ENCODE measurements at places on chromosomes 13 and 19.

- DNase-seq = no peak
Observed at GRCh38 chr19:44517146-44517545, 12.3 kb downstream of the CEACAM20 start.

DNA sequence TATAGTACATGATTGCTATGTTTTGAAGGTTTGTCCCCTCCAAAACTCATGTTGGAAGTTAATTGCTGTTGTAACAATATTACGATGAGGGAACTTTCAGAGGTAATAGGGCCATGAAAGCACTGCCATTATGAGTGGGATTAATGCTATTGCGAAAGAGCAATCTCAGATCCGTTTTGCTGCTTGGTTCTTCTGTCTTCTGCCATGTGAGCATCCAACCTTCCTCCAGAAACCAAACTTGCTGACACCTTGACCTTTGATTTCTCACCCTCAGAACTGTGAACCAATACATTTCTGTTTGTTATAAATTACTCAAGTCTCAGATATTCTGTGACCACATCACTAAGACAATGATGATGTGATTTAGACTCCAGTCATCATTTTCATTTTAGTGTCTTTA lies 2590.9 kb downstream of the PCDH9 start:
- no peak for DNase-seq

GRCh38 chr13:26867451-26868091 lies 107.0 kb upstream of the GPR12 start:
- no peak for DNase-seq

DNA sequence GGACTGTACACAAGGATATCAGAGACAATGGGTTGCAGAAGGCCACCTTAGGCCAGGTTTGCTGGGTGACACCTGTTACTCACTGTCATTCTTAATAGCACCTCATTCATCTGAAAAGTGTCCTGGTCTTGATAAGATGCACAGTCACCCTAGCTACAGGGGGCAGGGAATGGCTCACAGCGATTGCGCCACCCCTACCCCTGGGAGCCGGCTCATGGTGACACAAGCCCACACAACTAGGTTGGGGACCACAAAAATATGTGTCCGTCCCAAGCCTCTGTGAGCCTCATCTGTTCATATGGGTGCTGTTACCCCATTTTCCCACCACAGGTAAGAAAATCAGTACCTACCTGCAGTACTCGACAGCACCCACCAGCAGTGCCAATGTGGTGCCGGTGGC lies 23.4 kb downstream of the MED26 start:
- no peak for DNase-seq

DNA sequence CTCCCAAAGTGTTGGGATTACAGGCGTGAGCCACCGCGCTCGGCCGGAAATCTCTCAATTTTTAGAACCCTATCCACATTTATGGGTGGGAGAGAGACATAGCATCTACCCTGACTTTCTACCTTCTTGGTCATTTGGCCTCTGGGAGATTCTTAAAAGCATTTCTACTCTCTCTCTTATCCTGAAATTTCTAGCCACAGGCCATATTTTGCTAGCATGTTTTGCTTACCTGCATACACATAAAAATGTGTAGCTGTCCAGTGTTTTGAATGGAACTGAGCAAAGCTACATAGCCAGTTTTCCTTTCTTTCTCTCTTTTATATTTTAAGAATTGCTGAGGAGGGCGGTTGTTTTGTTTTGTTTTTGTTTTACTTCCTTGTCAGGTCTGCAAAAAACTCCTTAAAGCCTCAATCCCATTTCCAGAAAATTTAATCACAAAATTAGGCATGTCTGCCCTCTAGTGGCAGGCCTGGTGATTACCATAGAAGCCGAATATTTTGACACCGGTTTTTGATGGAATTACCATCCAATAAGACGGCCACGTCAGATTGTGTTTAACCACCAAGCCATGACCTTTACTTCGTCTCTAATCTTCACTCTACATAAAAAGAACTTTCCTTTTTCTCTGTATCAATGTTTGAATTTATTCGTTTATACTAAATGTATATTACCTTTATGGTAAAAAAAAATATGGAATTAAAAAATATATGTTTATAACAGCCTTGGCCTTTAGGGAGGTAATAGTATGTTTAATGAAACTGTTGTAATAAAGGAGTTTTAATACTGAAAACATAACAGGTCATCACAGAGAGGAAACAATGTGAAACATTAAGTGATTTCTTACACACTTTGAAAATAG lies 34.4 kb upstream of the OXGR1 start:
- no peak for DNase-seq

DNA sequence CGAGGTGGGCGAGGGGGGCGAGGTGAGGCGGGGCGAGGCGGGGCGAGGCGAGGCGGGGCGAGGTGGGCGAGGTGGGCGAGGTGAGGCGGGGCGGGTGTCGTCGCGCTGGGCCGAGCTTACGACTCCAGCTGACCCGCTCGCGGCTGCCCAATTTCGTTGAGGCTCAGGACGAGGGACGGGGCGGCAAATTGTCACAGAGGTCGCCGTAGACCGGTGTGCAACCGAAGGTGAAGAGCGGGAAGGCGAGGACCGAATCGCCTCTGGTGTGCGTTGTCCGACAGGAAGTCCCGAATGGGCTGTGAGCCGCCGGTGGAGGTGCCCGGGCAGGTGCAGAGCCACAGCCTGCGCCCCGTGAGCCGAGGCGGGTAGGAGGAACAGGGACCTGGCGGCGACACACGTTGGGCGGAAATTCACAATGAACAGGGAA lies at the start of gene LACC1:
Gene LACC1, plus strand, starts transcription at position 150 of the 427 bp plus-strand sequence. CDS start 1,082 bp downstream, outside the sequence.
- DNase-seq = no peak

GRCh38 chr19:52196256-52196967 lies 6.6 kb downstream of the PPP2R1A start:
- no peak for DNase-seq

- no peak for DNase-seq
Observed at GRCh38 chr19:17294051-17294891, 9.0 kb downstream of the ABHD8 start.

DNA sequence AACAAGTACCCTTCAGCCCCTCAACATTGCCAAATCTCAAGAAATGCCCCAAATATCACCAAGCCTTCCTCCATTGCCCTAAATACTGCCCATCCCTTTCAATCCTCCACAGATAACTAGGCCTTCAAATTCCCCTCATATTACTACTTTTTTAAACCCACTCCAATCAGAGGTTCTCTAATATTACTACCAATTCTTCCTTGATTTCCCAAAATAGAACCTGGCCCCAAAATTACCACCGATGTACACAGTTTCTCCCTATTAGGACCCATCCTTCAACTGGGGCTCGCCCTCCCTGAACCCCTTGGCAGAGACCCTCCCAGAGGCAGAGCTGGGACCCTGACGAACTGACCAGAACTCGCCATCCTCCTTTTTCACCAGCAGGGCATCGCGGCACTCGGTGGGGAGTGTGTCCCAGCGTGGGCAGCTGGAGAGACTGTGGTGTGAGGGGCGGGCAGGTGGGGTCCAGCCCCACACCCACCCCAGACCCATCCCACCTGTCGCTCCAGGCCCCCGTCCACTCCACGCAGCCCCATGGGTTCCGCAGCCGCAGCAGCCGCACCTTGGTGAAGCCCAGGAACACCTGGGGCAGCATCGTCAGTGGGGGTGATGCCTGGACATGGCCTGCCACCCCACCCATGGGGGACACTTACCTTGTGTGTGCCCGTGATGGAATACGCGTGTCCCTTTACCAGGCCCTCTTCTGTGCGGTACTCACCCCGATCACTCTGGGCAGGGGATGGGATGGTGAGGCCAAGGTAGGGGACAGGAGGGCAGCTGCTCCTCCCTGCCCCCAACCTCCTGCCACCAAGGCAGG lies 6.1 kb downstream of the CAPN12 start:
- no peak for DNase-seq

- no peak for DNase-seq
Observed at GRCh38 chr19:39434123-39435076, 1.3 kb downstream of the RPS16 start.

DNA sequence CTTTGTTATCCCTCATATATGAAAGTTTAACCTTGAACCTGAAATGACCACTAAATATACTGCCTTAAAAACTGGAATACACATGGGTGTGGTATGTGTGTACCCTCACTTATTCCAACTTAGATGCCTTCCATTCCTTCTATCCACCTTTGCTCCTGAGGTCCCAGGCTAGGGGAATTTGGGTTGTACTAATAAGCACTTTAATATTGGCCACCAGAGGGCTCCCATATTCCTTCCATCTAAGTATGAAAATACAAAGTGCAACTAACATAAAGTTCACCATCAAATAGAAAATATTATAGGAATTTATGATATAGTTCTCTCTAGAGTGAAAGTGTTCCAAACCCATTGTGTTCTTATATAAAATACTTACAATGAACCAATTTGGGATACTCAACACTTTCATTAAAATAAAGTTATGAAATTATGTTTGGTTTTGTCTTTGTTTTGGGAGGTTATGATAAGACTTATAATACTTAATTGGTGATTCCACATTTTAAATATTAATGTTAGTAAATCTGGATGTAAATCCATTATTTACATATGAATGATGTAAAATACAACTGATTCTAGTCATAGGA lies 62.3 kb downstream of the ITGBL1 start:
- DNase-seq = peak; percentile 55

DNA sequence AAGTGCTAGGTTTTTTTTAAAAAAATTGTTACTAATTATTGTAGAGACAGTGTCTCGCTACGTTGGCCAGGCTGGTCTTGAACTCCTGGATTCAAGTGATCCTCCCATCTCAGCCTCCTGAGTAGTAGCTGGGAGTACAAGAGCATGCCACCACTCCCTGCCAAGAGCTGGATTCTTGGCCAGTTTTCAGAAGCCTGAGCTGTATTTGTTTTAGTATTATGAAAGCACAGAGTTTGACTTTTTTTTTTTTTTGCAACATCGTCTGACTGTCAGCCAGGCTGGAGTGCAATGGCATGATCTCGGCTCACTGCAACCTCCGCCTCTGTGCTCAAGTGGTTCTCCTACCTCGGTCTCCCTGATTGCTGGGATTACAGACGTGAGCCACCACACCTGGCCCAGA lies 7.0 kb downstream of the ARMC6 start:
- DNase-seq = no peak

DNA sequence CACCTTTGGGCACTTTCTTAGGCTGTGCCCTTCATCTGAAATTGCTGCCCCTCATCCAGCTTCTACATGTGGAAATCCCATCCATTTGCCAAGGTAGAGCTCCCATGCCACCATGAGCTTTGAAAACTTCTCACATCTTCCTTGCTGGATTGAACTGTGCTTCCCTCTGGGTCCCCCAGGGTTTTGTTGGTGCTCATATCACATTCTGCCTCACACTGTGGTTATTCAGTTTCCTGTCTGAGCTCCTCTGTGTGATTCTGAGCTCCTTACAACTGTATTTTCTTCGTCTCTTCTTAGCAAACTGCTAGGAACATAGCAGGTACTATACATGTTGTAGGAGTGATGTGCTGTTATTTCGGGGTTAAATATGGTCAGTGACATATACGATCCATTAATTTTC lies 74.9 kb upstream of the KL start:
- no peak for DNase-seq

GRCh38 chr13:20415694-20416107 lies 110.0 kb downstream of the CRYL1 start:
- DNase-seq = no peak

DNA sequence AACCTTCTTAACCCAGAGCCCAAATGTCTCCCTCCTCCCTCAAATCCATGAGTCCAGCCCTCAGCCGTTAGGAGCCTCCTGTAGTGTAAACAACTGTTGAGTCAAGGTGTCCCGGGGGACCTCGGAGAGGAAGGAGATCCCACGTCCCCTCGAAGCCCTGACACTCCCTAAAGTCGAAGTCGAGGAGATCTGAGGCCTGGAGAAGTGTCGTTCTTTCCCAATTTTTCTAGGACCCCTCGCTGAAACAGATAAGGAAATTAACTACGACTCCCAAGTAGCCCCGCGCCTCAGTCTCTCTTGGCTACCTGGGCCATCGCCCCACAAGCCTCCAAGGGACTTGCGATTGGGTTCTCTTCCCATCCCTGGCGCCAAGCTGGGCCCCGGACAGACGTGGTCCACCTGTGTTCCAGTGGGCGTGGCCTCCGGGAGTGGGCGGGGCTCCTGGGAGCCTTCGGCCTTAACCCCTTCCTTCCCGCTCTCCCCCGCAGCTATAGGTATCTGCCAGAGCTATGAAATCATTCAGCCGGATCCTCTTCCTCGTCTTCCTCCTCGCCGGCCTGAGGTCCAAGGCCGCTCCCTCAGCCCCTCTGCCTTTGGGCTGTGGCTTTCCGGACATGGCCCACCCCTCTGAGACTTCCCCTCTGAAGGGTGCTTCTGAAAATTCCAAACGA lies 869 bp downstream of the GFY start:
- no peak for DNase-seq

All from NCI-H187 treated with DMSO at 0.1 percent for 48 hours (cell line).